ENCODE measurements at places on chromosomes 1 and 21.

DNA sequence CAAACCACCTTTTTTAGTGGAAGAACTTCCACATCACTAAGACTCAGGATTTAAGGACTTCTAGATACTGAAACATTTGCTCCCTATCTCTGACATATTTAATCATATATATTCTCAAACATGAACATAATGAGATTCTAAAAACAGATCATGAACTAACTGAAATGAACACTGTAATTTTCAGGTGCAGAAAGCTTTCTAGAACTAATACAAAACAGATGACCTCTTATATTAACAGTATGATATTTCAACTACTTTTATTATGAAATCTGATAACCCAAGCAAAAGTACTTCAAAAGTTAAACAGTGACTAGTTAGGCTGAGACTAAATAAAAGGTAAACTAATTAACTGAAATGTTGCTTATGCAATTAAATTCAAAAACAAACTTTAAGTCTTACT, 157.5 kb downstream of the COP1 start:
- no peak for DNase-seq

GRCh38 chr1:39131940-39132339, 72.6 kb upstream of the MACF1 start:
- no peak for DNase-seq

DNA sequence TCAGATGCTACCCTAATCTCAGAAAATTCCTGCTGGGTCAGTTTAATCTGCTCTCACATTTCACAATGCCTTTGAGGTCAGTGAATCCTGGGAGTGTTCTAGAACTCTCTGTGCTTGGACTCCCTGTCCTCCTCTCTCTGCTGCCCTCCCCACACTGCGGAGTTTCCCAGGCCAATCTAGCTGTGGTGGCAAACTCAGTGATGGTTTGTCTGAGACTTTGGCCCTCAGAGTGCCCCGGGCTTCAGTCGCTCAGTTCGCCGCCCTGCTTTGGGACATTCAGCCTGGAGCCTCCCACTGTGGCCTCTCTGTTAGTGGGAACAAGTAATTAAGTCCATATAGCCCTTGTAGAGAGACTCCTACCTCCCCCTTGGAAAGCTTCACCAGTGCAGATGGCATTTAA, 7.1 kb downstream of the C1orf226 start:
- DNase-seq, result no peak

DNA sequence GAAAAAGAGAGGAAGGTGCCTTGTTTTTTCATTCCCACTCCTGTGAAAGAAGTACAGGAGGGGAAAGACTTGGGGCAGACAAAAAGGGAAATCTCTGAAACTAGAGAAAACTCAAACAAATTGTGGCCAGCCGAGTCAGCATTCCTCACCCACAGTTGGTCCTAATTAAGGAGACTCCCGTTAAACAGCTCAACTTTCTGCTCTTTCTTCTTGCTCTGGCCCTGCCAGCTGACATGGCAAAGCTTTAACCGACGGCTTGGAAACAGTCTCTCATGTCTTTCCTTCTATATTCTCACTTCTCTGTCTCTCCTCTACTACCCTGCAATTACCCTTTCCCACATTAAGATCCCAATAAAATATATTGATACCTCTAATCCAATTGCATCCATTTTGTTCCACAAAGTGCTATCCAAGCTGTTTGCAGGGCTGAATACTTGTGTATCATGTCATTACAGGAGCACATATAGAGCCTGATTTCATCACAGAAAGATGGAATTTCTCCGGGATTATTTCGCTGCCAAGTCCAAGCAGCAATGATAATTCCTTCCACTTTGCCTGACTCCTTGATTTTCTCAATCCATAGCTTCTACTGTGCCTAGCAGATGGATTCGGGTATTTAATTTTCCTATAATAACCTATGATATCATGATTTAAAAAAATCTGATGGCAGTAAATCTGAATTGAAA, 65.4 kb upstream of the IPO9 start:
- no peak for DNase-seq

DNA sequence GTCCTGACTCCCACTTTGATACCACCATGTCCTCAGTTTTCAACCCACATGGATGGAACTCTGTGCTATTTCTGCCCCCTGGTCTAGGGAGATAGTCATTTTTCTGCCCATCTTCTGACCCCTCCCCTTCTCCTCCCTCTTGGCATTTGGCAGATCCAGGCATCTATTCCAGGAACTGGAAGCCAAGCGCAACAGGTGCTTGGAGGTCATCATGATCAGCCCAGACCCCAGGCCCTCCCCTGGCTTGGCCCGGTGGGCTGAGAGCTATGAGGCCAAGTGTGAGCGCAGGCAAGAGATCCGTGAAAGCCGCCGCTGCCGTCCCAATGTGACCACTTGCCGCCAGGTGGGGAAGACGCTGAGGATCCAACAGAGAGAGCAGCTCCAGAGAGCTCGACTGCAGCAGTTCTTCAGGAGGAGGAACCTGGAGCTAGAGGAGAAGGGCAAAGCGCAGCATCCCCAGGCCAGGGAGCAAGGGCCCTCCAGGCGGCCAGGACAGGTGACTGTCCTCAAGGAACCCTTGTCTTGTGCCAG, 4.0 kb downstream of the TRAF3IP3 start:
- no peak for DNase-seq

DNA sequence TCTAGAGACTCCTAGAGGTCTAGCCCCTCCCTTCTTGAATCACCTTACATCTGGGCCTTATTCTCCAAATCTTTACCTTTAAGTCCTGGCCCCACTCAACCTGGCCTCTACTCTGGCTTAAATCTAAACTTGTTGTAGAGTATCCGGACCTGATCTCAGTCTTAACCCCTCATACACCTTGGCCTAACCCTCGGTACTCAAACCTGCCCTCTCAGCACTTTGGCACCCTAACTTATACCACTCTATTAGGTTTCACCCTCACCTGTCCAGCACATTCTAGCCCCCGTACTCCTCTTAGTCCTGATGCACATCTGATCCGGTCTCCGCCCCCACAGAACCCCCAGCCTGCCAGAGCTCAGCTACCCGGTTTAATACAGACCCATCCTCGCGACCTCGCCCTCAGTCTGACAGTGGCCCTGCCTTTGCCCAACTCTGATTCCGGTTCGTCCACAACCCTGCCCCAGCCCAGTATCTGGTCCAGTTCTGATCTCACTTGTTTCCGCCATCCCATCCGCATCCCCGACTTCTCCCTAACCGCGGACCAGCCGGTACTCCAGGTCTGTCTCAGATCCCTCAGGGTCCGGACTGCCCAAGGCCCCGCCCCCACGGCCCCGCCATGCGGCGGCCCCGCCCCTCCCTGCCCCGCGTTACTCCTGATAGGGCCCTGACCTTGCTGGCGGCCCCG, 1.5 kb downstream of the TRIM62 start:
- DNase-seq, result peak; percentile 95

DNA sequence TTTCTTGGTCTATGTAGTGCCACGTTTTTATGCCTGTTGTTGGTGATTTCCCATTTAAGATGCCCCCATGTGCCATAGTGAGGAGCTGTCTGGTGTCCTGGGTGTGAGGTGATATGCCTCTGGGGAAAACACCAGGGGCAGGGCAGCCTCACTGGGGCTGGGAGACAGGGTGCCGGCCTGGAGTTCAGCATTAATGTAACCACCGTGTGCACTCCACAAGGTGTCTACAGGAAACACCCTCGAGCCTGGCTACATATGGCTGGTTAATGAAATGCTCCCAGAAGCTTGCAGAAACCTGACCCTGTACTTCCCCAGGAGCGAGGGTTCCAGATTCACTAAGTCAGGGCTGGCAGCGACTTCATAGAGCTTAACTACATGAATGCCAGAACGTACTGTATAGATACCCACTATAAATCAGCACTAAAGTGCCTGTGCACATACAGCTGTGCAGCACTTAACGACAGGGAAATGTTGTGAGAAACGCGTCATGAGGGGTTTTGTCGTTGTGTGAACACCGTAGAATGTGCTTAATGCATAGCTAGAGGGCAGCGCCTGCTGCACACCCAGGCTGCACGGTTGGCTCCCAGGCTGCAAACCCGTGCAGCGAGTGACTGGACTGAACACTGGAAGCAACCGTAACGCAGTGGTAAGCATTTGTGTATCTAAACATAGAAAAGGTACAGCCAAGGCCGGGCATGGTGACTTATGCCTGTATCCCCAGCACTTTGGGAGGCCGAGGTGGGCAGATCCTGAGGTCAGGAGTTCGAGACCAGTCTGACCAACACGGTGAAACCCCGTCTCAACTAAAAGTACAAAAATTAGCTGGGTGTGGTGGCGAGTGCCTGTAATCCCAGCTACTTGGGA, 10.4 kb downstream of the TFF2 start:
- no peak for DNase-seq

DNA sequence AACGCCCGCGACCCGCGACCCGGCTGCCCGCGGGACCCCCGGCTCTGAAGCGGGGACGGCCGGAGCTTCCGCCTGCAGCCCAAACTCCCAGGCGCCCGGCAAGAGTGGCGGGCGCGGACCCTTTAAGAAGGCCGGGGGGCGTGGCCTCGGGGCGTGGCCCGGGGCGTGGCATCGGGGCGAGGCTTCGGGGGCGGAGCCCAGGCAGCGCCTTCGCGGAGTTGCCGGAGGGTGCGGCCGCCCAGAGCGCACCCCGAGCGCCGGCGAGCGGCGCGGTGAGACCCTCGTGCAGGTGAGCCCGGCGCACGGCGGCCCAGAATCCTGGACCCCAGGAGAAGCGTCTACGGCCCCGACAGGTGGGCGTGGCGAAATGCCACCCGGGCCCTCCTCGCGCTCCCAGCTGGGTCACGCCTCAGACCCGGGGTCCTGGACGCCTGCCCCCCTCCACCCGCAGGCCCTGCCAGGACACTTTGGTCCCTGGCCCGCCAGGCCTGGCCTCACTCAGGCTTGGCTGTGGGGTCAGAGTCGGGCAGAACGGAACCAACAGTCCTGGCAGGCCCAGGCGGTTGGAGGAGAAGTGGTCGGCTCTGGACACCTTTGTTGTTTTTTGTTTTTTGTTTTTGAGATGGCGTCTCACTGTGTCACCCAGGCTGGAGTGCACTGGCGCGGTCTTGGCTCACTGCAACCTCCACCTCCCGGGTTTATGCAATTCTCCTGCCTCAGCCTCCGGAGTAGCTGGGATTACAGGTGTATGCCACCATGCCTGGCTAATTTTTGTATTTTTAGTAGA, 14.4 kb downstream of the RNF223 start:
- peak; percentile 96 for DNase-seq

DNA sequence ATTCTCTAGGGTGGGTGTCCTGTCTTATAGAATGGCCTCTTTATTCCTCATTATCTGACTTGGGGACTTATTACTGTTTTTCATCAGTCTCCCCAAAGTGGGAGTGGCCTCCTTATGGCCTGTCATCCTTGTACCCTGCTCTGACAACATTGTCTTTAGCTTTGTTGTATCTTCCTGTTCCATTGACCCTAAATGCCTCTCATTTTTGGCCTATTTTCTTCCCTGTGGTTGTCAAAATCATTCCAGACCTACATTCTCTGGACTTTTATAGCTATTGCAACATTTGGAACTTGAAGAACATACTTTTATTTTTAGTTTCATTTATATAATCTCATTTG, 9.7 kb downstream of the SFT2D2 start:
- no peak for DNase-seq

GRCh38 chr1:110548381-110548780, 29.4 kb upstream of the KCNA10 start:
- no peak for DNase-seq

GRCh38 chr1:12495725-12496124, 122.3 kb downstream of the DHRS3 start:
- no peak for DNase-seq

GRCh38 chr1:242004751-242005495, 6.0 kb upstream of the MAP1LC3C start:
- no peak for DNase-seq

- peak; percentile 21 for DNase-seq
Measured at GRCh38 chr1:202998836-202999750, 8.1 kb upstream of the TMEM183A start.

DNA sequence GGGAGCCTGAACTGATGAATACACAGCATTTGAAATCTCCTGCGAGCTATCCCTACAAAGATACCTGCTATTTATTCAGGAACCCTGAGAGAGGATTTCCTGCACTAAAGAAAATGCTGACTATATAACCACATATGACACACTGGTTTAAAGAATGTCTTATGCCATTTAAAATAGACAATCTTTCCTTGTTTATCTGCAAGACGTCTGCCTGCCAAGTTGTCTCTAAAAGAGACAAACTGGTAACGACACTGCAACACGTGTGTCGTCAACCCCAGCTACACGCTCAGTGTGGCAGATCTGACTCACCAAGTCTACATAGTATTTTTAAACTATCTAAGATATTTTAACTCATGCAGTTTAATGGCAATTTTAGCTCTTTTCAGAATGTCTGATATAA, 42.7 kb downstream of the APP start:
- peak; percentile 59 for DNase-seq

DNA sequence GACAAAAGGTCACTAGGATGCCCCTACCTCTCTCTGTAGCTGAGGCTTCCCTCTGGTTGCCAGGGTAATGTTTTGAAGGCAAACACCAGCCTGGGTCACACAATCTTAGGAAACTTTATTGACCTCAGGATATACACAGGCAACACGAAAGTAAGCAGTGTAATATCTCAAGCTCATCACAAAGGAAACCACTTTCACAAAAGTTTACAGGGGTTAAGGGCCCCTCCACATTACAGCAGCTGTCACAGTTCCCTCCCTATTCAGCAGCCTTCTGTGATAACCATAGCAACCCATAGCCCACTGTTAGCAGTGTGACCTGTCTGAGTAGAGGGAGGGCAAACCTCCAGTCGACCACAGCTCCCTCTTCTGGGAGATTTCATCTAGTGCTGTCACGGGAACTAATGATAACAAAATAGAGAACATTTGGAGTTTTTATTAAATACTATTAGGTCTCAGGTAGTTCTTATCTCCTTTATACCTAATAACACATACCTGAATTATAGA, 149.8 kb downstream of the PTPRC start:
- DNase-seq, result no peak

DNA sequence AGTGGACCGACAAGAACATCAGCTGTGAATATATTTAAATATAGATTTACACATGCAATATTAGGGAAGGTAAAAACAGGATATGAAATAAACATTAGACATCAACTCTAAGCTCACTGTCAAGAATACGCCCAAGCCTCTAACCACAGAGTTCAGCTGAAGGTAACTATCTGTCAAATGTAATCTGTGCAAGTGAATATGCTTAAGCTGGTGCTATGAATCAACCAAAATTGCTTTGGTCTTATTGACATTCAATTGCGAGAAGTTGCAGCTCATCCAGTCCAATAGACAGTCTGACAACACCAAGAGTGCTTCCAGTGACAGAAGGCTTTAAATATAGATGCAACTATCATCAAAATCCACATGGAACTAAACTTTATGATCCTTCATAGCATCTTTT, 32.3 kb downstream of the USH2A start:
- no peak for DNase-seq

- no peak for DNase-seq
Measured at GRCh38 chr1:172905452-172905851, 145.3 kb downstream of the TNFSF18 start.

GRCh38 chr1:83087851-83088250, 911.1 kb downstream of the TTLL7 start:
- no peak for DNase-seq

DNA sequence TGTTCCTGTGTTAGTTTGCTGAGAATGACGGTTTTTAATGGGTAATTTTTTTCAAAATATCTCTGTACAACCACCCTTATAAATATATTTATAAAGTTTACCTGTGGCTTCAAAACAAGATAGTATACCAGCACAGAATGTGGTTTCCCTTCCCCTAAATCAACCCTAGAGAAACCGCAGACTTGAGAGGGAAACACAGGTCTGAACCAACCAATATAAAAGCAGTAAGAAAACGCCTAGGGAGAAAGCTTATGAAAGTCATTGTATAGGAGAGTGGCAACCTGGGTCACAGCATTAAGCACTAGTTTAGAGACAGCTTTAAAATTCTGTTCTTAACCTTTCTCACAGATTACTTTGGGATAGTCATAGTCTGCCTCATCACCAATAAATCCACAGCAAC, 180.6 kb upstream of the LHX8 start:
- no peak for DNase-seq

GRCh38 chr1:110570307-110570706, 35.9 kb downstream of the KCNA2 start:
- no peak for DNase-seq
